NCI-H1092 treated with DMSO at 0.1 percent for 48 hours (cell line): ENCODE measurements at places on chromosomes 16 and 17.
A peak's percentile ranks its signal among the peaks of the same experiment; 100 is the strongest.

- DNase-seq = no peak
Observed at GRCh38 chr16:88395669-88396584, 13.2 kb downstream of the ZNF469 start.

DNA sequence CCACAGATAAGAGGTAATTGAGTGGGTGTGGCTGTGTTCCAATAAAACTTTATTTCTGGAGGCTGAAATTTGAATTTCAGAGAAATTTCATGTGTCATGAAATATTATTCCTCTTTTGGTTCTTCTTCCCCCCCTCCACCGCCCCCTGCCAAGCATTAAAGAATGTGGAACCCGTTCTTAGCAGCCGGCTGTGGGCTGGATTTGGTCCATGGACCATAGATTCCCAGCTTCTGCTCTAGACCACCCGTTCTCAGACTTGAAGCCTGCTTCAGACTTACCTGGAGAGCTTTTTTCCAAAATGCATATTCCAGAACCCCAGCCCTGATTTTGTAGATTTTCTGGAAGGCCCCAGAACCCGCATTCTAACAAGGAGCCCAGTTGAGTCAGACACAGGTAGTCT lies 15.1 kb upstream of the LASP1NB start:
- DNase-seq = no peak

DNA sequence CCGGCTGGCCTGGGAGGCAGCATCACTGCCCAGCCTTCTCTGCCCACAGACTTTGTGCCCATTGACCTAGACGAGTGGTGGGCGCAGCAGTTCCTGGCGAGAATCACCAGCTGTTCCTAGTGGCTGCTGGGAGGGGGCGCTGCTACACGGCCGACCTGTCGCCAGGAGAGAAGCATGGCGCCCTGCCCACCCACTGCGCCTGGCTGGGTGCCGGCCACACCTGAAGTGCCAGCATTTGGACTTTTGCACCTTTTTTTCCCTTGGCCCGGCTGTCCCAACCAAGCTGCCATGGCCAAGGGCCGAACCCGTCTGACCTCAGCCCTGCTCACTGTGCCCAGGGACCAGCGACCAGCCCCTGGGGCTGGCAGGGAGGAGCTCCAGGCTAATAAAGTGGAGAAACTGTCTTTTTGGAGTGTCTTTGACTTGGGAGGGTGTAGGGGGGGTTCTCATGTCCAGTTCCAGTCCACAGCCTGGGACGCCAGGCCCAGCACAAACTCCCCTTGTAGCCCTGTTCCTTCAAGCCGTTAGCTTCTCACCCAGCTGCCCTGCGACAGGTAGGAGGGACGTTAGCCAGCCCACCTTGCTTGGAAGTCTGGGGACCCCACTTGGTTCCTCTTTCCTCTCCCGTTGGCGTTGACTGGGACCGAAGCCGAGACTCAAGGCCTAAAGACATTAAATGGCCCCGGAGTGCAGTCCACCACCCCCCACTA lies 939 bp upstream of the WDR90 start:
- peak; percentile 29 for DNase-seq

DNA sequence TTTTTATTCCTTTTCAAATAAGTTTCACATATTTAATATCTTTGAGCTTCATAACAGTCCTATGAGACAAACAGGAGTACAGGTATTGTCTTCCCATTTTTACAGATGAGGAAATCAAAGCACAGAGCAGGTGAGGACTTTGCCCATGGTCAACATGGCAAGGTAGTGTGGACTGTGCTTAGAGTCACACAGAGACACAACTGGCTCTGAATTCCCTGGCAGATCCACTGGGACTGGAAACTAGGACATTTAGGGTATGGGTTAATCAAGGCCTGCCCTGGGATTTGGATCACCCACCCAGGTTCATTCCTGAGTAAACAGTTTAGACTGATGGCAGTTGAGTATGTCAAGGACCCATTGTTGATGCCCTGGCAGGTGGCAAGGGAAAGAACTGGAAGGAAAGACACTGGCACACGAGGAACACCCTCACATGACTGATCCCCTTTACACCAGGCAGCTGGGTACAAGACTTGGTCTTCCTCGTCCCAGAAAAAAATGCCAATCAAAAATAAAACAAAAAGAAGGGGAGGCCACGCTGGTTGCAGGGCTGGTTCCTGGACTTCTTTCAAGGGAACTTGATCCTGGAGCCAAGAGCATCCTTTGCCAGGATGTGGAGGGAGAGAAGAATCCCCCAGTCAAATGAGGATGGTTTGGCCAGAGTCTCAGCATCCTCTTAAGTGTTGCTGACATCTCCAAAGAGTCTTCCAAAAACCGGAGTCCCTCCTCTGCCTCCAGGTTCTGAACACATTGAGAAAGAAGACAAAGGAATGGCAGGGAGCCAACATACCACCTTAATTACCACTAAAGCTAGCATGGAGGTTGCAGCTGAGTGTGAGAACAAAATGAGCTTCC lies 34.9 kb downstream of the CHD9 start:
- peak; percentile 75 for DNase-seq

DNA sequence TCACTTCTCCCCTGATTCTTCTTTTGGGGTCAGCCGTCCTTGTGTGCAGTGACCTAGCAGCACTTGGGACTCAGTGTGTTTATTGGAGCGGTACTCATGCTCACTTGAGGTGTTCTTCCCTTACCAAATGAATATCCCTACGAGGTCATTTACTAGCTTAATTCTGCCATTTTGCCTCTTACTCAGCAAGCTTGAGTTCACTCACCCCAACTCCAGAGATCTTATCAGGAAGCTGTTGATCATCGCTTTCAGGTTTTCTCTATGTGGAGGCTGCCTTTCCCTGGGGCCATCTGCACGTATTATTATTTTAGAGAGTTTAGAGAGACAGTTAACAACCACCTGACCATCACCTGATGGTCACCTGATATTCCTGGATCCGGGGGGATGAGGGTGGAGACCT lies 1466.0 kb upstream of the GOT2 start:
- DNase-seq = no peak

DNA sequence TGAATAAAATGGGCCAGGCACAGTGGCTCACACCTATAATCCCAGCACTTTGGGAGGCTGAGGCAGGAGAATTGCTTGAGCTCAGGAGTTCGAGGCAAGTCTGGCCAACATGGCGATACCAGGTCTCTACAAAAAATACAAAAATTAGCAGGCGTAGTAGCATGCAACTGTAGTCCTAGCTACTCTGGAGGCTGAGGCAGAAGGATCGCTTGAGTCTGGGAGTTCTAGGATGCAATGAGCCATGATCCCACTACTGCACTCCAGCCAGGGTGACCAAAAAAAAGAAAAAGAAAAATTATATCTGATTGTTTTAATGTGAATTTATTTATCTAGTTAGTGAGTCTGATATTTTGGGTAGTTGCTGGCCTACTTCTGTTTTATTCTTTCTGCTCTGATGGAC lies 7.0 kb downstream of the IL34 start:
- DNase-seq = no peak

GRCh38 chr16:79543219-79543618 lies 57.3 kb downstream of the MAF start:
- DNase-seq = peak; percentile 90

- no peak for DNase-seq
Observed at GRCh38 chr17:82457073-82457928, 1.2 kb upstream of the NARF start.

- DNase-seq = no peak
Observed at GRCh38 chr16:1708083-1708767, 2.2 kb downstream of the MAPK8IP3 start.

DNA sequence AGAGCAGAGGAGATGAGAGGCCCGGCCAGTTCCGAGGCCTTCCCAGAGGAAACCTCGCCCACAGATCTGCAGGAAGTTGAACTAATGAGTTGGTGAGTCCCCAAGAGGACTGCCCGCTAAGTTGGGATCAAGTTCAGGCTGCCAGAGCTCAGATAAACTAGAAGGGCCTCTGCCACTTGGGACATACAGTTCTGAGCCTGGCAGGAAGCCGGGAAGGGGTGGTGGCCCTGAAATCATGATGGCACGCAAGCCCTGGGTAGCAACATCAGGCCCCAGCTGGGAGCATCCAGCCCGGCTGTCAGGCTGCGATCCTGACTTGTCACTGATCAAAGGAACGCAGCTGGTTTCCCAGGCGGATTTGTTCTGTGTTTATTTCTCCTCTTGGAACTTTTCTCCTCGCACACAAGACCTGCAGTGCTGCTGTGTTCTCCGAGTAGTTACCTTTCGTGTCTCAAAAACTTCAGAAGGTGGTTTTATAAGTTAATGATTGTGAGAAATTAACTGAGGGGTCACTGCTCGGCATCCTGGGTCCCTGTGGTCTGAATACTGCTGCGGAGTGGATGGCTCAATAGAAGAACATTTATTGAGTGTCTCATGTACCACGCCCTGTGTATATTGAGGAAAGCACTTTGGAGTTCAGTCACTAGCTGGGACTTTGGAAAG lies 8.0 kb upstream of the WFDC1 start:
- DNase-seq = no peak

GRCh38 chr17:82603981-82604448 lies 44.2 kb downstream of the WDR45B start:
- DNase-seq = no peak

- no peak for DNase-seq
Observed at GRCh38 chr17:76885894-76886290, 17.7 kb downstream of the MGAT5B start.

- DNase-seq = no peak
Observed at GRCh38 chr17:56910509-56911235, 3.2 kb downstream of the TRIM25 start.

- DNase-seq = no peak
Observed at GRCh38 chr17:77019893-77020379, 120.8 kb upstream of the SEC14L1 start.

- DNase-seq = peak; percentile 50
Observed at GRCh38 chr17:77208217-77208808, 67.5 kb downstream of the SEC14L1 start.

DNA sequence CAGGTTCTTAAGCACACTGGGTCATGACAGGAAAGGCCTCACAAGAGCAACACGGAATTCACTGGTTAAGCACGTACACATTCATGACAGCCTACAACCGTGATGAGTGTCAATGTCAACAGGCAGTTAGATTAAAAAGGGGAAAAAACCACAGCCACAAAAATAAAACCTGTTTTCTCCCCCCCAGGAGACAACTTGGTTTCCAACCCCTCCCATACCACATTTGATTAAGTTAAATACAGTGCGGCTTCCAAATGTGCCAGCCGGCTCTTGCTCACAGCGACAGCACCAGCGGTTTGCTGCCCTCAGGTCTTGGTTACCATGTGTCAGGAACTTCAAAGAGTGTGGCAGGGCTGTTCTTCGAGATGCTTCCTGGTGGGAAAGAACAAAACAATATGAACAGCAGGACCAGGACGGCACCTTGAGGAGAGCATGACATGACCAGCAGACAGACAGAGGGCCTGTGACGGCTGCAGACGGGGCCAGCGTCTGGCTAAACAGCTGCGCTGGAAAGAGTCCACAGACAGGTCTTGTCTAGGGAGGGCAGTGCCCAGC lies 193.6 kb downstream of the PARN start:
- DNase-seq = no peak

DNA sequence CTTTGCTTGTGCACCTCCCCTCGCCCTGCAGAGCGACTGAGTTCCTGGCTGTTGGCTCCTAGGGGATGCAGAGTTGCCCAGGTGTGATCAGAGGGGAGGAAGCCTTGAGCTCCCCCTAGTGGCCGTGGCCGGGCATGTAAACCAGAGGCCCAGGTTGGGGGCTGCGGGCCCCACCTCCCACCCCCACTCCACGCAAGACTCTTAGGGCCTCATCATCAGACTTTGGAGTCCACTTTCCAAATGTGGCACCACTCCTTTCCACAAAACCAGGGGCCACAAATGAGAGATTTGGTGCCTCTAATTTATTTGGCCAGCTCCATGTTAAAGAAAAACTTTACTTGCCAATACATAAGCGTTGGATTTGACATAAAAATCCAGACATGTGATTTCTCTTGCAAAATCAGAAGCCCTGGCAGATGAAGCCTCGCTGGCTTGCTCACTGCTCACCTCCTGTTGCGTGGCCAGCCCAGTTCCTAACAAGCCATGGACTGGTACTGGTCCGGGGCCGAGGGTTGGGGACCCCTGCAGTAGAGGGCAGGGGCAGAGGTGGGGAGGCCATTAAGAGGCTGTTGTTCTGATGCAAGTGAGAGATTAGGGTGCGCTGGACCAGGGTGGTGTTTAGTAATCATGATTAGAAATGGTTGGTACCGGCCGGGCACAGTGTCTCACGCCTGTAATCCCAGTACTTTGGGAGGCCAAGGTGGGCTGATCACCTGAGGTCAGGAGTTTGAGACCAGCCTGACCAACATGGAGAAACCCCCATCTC lies 28.7 kb upstream of the GAS7 start:
- no peak for DNase-seq

DNA sequence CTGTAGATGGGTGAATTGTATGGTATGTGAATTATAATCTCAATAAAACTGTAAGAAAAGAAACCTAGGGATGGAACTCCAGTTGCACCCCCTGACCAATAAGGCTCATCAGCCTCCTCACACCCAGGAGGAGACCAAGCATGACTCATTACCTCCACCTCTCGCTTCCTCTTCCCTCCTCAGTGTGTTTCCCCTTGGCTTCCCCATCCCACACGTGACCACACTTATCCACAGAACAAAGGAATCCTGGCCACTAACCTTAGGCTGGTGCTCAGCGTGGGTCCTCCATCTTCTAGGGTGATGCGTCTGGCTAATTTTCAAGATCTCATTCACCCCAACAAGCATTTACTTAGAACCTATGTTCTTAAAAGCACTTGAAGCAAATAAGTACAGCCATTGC lies 36.2 kb upstream of the MAP3K14 start:
- no peak for DNase-seq

- DNase-seq = no peak
Observed at GRCh38 chr17:57327176-57327970, 71.0 kb downstream of the MSI2 start.

DNA sequence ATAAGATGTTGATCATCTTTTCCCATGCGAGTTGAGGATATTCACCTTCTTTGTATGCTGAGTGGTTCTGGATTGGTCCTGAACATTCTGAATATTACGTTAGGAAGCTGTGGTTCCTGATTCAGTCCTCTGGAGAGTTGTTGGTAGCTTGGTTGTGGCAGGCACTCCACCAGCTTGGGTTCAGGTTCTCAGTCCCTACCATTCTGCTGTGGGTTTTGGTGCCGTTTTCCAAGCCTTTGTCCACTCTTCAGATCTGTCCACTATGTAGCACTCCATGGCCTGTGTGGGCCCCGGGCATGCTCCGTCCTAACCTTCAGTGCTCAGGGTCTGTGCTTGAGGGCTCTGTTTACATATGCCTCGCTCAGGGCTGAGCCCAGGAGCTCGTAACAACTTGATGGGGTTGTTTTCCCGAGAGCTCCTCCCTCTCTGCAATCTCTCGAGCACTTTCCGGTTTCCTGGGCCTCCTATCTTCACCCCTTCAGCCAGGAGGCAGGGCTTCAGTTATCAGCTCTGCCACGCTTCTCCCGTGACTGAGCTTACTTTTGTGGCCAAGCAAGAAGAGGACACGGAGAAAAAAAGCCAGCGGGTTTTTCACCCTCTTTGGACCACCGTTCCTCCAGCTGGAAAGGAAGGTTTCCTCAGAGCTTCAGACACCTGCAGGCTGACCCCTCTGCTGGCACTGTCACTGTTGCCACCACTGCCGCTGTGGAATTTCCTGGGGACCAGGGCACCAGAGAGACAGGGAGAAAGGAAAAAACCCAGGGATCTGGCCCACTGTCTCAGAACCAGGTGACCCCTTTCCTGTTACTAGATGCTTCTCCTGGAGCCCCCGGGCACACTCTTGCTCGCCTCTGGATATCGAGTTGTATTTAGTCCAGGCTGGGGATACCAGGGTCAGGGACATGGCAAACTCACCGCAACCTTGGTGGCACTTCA lies 19.6 kb downstream of the KIAA0513 start:
- DNase-seq = no peak

GRCh38 chr17:68860941-68861340 lies 94.3 kb downstream of the ABCA8 start:
- DNase-seq = no peak
